ENCODE measurements at places on chromosomes 3 and 15.
A peak's percentile ranks its signal among the peaks of the same experiment; 100 is the strongest.

DNA sequence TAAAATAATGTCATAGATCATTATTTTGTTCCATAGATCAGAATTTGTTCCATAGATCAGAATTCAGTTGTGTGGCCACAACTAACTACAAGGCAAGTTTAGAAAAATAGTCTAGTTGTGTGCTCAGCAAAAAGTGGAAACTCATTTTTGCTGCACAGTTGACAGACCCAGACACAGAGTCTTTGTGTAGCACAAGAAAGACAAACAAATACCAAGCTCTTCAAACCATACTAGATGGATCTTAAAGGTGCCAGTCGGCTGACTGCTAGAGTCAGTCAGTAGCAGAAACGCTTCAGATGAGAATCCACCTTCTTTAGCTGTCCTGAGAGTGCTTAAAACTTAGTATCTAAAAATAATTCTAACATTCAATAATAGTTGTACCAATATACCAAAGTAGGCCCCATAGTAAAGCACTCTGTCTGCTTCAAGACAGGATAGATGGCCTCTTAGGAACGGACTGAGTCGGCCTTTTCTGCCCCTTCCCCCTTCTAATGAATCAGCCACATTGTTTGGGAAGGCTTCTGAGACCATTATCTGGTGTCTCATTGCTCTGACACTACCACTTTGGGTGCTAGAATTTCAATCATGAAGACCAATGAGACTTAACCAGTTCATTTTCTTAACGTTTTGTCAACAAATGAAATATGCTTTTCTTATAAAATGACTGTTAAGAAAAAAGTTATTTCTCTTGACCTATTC lies 27.7 kb upstream of the SLC4A7 start:
- no peak overlapping the region for H3K4me3 ChIP-seq
- H3K4me1 ChIP-seq: no peaks in the 10 kb centered on the region
- DNase-seq: no peak

DNA sequence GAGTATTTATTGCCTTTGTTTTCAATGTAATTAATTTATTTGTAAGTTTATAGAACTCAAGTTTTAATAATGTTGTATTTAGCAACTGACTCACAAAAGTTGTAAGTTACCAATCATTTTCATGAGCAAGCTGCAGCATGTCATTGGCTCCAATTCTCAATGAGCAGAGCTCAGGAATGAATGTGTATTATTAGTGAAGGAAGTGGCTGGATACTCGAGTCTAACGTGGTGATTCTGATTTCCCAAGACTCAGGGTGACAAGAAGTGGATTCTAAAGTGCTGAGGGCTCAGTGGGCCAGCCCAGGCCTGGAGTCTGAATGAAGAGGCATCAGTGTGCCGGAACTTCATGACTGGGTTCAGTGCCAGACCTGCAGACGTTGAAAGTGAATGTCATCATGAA lies 39.6 kb downstream of the CLDN11 start:
- H3K27me3 ChIP-seq: no peaks in the 10 kb centered on the region
- no peak for DNase-seq
- H3K4me1 ChIP-seq: peaks cover 35% of the 10 kb centered on the region
- H3K4me3 ChIP-seq: no peak overlapping the region
- H3K36me3 ChIP-seq: no peaks in the 10 kb centered on the region
- H3K27ac ChIP-seq: no peak overlapping the region

- H3K36me3 ChIP-seq: no peaks in the 10 kb centered on the region
- no peak overlapping the region for H3K27ac ChIP-seq
- peak; percentile 75 for DNase-seq
- H3K27me3 ChIP-seq: no peaks in the 10 kb centered on the region
- peak overlapping the region; percentile 60 for H3K4me3 ChIP-seq
Observed at GRCh38 chr3:128497305-128498126, 4.5 kb upstream of the GATA2 start.

DNA sequence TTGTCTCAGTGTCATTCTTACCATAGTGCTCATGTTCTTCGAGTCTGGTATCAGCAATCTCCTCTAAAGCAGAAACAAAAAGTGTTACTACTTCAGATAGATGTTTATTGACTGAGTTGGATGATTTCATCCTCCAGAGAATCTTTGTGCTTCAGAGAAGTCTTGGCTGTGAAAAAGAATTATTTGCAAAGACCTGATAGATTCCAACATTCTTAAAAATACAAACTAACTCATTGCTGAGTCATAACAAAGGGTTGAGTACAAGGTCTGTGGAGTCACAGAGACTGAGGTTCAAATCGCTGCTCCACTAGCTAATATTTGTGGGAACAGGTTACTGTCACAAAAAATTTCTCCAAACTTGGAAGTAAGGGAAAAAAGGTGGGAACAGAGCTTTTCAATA lies 9.0 kb upstream of the STRIT1 start:
- H3K4me1 ChIP-seq: no peaks in the 10 kb centered on the region
- no peaks in the 10 kb centered on the region for H3K27me3 ChIP-seq
- H3K4me3 ChIP-seq: no peak overlapping the region
- DNase-seq: no peak
- no peaks in the 10 kb centered on the region for H3K36me3 ChIP-seq

- H3K4me1 ChIP-seq: no peaks in the 10 kb centered on the region
- DNase-seq: no peak
- no peak overlapping the region for H3K27ac ChIP-seq
- H3K27me3 ChIP-seq: no peaks in the 10 kb centered on the region
- H3K36me3 ChIP-seq: no peaks in the 10 kb centered on the region
Observed at GRCh38 chr3:21938267-21938681, 187.3 kb upstream of the ZNF385D start.

- no peak overlapping the region for H3K27ac ChIP-seq
- no peaks in the 10 kb centered on the region for H3K36me3 ChIP-seq
- no peaks in the 10 kb centered on the region for H3K4me1 ChIP-seq
- no peaks in the 10 kb centered on the region for H3K27me3 ChIP-seq
Observed at GRCh38 chr3:126113733-126114442, 30.0 kb upstream of the SLC41A3 start.

GRCh38 chr15:35842631-35843030 lies 296.7 kb upstream of the DPH6 start:
- H3K27me3 ChIP-seq: no peaks in the 10 kb centered on the region
- H3K4me1 ChIP-seq: no peaks in the 10 kb centered on the region
- H3K36me3 ChIP-seq: no peaks in the 10 kb centered on the region
- H3K27ac ChIP-seq: no peak overlapping the region

- no peaks in the 10 kb centered on the region for H3K36me3 ChIP-seq
- no peaks in the 10 kb centered on the region for H3K27me3 ChIP-seq
- no peak for DNase-seq
- H3K4me1 ChIP-seq: no peaks in the 10 kb centered on the region
- H3K4me3 ChIP-seq: no peak overlapping the region
Observed at GRCh38 chr3:123755085-123755484, 129.0 kb downstream of the MYLK start.

GRCh38 chr3:33099109-33099645 lies 2.2 kb upstream of the GLB1 start:
- peaks cover 9% of the 10 kb centered on the region for H3K4me1 ChIP-seq
- H3K4me3 ChIP-seq: no peak overlapping the region

DNA sequence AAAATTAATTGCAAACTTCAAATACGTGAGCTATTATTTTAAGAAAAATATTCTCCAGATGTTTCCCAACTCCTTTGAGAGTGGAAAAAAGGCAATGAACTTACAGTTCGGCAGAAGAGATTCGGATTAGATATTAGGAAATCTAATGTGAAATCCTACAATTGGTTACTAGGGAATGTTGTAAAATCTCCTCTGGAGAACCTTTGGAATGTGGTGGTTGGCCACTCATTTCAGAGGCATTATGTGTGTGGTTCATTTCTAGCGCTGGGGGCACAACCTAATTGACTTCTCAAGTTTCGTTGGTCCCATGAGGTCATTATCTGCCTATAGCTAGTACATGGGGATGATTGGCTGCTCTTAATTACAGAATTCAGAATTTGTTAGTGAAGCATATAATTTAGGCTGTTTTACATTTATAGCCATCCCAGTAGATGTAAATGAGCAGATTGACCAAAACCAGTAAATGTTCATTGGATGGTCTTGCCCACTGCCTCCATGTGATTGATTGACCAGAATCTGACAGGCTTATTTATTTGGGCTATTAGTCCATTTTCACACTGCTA lies 34.6 kb upstream of the CMSS1 start:
- no peak overlapping the region for H3K4me3 ChIP-seq
- no peaks in the 10 kb centered on the region for H3K27me3 ChIP-seq
- H3K36me3 ChIP-seq: no peaks in the 10 kb centered on the region
- DNase-seq: no peak

DNA sequence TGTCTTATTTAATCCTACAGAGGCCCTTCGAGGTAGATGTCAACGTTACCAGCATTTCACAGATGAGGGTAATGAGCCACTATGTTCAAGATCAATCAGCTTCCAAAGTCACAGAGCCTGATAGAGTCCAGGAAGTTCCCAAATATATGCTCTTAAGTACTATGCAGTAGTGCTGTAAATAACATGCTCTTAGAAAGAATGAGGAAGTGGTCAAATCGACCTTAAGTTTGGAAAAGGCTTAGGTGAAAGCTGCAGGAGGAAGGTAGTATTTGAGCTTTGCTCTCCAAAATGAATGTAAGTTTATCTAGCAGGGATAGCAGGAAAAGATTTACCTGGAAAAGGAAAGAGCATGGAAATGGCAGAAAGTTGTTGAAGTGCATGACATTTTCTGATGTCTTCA lies 234.0 kb downstream of the RBMS3 start:
- H3K4me3 ChIP-seq: no peak overlapping the region
- no peak overlapping the region for H3K27ac ChIP-seq
- H3K4me1 ChIP-seq: peaks cover 9% of the 10 kb centered on the region
- no peak for DNase-seq

- H3K4me3 ChIP-seq: no peak overlapping the region
- H3K4me1 ChIP-seq: peaks cover 24% of the 10 kb centered on the region
- peak overlapping the region; percentile 39 for H3K27ac ChIP-seq
- H3K36me3 ChIP-seq: no peaks in the 10 kb centered on the region
Observed at GRCh38 chr15:98951493-98952320, 55.9 kb downstream of the PGPEP1L start.

GRCh38 chr3:61438253-61439121 lies 122.9 kb upstream of the PTPRG start:
- no peak overlapping the region for H3K27ac ChIP-seq
- no peaks in the 10 kb centered on the region for H3K4me1 ChIP-seq
- H3K4me3 ChIP-seq: no peak overlapping the region
- no peaks in the 10 kb centered on the region for H3K36me3 ChIP-seq
- no peak for DNase-seq
- H3K27me3 ChIP-seq: no peaks in the 10 kb centered on the region

DNA sequence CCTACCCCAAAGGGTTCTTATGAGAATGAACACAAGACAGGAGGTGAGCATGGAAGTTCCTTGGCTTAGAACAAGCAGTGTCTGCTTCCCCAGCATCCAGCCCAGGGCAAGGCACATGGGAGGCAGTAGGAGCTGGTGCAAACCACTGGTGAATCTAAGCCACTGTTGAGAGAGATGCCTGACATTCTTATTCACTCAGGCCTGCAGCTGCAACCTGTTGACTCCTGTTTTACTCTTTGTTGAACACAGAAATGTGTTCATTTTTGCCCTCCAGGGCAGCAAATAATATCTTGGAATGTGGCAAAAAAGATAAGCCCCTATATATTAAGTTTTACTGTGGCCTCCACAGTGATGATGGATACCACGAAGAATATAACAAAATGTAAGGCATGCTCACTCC lies 8.9 kb upstream of the PAK6 start:
- no peaks in the 10 kb centered on the region for H3K36me3 ChIP-seq
- peaks cover 4% of the 10 kb centered on the region for H3K4me1 ChIP-seq
- no peak overlapping the region for H3K27ac ChIP-seq
- no peaks in the 10 kb centered on the region for H3K27me3 ChIP-seq

DNA sequence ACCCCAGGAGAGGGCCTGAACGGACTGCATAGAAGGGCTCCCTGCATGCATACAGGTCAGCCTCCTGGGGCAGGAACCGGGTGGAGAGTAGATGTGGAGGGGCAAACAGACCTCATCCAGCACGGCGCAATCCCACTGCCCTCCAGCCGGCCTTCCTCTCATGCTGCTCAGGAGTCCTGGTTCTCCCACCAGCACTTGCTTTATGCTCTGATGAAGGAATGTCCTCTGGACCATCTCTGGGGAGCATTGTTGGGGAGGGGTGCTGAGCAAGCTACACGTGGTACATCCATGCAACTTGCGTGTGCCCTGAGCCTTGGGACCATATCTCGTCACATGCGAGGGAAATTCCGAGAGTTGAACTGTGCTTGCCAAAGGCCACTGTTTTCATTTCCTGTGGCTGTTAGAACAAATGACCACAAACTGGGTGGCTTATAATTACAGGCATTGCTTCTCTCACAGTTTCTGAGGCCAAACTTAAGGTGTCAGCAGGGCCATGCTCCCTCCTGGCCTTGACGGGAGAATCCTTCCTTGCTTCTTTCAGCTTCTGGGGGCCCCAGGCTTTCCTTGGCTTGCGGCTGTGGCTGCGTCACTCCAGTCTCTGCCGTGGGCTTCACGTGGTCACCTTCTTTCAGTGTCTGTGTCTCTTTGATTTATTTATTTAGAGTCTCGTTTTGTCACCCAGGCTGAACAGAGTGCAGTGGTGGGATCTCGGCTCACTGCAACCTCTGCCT lies 12.2 kb downstream of the SELENOS start:
- H3K36me3 ChIP-seq: no peaks in the 10 kb centered on the region
- DNase-seq: no peak
- H3K27me3 ChIP-seq: no peaks in the 10 kb centered on the region
- H3K4me3 ChIP-seq: no peak overlapping the region
- H3K4me1 ChIP-seq: no peaks in the 10 kb centered on the region

DNA sequence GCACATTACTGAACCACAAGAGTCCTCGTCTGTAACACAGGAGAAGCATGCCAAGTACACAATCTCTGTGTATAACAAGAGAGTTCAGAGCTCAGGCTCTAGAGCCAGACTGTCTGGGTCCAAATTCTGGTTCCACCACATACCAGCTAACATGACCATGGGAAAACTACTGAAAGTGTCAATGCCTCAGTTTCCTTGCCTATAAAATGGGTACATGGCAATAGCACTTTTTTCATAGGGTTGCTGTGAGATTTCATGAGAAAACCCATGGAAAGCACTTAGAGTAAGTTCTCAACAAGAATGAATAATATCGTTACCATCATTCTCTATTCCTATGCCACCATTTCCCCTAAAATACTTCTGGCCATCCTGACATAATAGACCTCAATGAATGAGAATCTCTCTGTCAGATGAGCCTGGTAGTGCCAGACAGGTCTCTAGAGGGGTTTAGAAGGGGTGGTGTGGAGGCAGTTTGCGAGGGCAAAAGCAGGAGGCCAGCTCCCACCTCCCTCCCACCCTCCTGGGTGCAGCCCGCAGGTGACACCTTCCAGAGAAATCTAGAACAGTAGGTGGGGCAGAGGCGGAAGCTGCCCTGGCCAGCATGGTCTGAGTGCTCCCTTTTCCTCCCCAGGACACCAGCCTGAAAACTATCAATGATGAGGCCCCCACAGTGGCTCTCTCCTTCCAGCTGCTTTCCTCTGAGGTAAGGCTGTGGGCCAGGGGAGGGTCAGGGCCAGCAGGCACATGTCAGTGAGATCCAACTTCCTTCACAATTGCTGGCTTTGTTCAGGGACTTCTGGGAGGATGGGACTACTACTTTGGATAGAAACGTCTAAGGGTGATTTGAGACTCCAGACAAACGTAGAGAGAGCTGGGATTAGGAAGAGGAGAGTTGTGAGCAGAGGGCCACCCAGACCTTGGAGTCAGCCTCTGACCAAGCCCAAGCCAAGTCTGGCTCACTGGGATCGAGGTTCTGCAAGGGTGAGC lies 45.3 kb downstream of the CCDC33 start:
- no peak overlapping the region for H3K4me3 ChIP-seq
- no peaks in the 10 kb centered on the region for H3K4me1 ChIP-seq
- no peaks in the 10 kb centered on the region for H3K27me3 ChIP-seq
- no peak for DNase-seq
